CD4-positive, alpha-beta T cell (primary cell): ENCODE measurements at places on chromosomes 7 and 10.

- no peak for DNase-seq
Measured at GRCh38 chr10:63421591-63421990, 44.2 kb downstream of the JMJD1C start.

GRCh38 chr7:47715631-47716068, 133.7 kb upstream of the TNS3 start:
- DNase-seq: no peak

- no peak for DNase-seq
Measured at GRCh38 chr10:60801522-60801921, 23.2 kb downstream of the CDK1 start.

DNA sequence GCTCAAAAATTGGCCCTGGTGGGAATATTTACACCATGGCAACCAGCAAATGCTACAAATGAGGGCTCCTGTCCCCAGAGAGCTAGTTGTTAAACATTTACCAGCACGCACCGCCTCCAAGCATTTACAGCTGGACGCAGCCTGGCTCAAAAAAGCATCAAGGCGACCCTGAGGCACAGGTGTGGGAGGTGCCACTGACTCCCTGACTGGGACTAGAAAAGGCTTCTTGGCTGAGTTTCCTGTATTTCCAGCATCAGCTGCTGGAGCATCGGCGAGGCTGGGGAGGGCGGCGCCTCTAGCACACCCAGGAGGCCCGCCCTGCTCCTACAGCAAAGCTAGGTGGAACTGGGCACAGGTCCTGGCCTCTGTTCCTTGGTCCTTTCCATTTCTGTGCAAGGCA, 43.5 kb upstream of the ZRANB1 start:
- DNase-seq: no peak

- DNase-seq: no peak
Measured at GRCh38 chr10:1734288-1734687, 3.0 kb downstream of the ADARB2 start.

DNA sequence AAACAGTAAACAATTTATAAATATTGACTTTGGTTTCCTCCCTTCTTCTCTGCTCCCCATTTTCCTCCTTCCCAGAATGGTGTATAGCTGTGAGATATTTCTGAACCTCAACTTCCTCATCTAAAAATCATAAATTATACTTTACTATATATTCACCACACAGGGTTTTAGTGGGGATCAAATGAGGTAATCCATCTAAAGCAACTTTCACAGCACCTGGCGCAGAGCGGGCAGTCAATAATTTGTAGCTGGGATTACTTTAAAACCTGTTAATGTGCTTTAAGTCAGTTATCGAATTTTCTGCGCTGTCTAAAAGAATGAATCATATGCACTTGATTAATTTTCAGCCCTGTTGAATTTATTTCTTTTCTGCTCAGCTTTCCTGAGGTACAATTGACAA, 172.7 kb downstream of the PTEN start:
- DNase-seq: no peak
